ENCODE measurements at places on chromosomes 16 and 17.

DNA sequence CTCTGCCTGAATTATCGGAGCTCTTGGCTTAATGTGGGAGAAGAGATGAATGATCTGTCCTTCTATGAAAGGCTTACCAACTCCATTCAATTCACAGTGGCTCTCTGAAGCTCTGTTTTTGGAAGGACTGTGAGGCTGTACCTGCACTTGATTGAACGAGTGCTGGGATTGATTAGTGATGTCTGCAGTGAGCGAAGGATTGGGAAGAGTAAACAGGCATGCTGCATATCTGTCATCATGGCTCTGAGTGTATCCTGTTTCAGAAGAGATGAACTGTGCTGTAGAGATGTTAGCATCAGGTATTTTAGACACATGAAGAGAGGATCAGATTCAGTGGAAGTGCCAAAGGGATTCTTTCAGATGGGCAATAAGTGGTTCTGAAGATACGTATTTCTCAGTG is 564.0 kb downstream of the MAF start:
- no peak for DNase-seq

GRCh38 chr17:39823407-39824054 is 40.6 kb downstream of the IKZF3 start:
- DNase-seq: no peak

DNA sequence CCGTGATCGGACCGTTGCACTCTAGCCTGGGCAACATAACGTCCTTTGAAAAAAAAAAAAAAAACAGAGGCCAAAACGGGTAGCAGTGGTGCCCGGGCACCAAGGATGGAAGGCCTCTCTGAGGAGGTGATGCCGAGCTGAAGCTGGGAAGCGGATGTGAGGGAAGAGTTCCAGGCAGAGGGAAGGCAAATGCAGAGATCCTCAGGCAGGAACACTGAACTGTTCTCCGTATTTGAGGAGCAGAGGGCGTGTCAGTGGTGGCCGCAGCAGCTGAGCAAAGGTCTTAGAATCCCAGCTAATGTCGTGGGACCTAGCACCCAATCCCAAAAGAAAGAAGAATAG is 656 bp upstream of the KCTD13 start:
- no peak for DNase-seq

- DNase-seq: no peak
Observed at GRCh38 chr16:57926041-57926440, 44.9 kb downstream of the CNGB1 start.

DNA sequence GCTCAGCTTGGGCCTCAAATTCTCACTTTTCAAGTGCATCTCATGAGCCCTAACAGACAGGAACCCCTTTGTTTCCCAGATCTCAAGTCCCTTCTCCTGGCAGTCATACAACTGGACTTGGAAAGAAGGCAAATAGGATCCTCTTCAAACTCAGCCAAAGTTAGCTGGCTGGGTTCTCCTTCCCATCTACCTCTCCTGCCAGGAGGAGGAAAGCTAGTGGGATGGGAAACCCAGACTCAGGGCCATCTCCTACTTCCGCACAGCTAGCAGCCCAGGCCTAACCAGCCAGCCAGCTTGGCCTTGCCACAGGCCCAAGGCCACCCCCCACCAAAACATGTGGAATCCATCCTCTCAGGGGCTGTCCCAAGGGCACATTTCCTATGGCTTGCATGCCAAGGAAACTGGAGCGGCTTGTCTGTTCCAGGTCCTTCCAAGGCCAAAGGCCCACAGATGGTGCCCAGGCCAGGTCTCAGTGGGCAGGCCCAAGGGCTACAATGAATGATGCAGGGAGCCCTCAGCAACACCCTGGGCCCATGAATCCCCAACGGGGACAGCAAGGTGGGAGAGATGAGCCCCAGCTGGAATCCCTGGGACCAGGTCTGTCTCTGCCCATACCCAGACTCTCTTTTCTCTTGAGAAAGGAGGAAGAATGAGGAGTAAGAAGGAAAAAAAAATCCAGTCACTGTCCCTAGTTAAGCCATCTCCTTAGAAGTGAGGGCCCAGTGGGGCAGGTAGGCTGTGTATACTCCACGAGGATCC is 1.7 kb downstream of the SMARCD2 start:
- no peak for DNase-seq

DNA sequence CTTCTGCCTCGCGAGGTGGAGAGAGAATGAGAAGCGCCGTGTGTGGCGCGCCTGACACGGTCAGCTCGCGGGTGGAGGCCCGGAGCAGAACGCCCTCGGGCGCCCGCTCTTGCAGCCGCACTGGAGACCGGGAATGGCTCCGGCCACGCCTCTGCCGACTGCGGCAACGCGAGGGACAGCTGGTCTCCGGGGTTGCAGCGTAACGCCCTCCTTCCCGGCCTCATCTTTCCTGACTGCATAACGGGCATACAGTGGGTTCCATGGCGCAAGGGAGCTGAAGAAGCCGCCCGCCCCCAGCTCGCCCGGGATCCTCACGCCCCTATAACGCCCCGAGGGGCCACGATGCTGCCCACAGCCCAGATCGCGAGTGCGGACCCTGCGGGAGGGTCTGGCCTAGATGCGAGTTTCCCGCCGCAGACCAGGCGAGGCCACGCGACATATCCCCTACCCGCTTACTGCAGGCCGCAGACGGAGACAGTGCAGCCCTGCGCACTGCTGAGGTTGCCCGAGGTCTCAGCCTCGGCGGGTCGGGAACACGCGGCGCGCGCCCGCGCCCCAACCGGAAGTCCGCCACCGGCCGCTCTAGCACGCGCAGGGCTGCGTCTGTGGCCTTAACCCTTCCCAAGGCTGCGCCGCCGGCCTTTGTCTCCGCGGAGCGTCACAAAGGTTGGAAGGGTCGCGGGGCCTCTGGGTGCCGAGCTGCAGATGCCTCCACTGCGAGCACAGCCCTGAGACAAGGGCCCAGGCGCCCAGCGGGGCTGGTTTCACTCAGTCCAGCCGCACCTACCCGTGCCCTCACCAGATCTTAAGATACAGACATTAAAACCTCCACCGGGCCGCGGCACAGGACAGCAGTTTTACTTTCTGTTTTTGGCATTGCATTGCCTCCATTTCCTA is 18.8 kb downstream of the BCL7C start:
- peak; percentile 81 for DNase-seq

DNA sequence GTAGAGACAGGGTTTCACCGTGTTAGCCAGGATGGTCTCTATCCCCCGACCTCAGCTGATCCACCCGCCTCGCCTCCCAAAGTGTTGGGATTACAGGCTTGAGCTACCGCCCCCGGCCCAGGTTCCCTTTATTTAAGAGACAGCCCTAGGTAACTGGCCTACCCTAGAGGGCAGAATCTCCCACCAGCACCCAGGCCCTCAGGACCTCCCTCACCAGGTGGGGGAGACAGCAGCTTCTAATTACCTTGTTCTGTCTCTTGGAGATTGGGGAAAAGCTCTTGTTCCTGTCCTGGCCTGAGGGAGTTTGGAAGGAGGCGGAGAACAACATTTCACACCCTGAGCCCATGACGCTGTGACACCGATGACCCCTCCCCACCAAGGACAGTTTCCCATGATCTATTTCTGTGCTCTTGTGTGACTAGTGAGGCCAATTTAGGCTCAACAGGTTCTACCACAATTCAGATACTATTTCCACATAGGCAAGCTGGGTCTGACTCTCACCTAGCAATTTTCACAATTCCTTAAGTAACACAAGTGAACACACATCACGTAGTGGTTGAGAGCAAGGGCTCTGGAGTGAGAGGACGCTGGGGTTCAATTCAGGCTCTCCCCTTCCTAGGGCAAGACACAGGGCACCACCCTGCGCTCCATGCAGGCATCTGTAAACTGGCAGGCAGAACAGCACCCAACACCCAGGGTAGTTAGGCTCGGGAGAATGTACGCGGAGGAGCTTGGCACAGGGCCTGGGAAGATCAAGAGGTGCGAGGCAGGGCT is 20.4 kb downstream of the HDAC5 start:
- no peak for DNase-seq

- no peak for DNase-seq
Observed at GRCh38 chr17:8956465-8956902, 9.0 kb downstream of the PIK3R5 start.

GRCh38 chr16:23724096-23724784 is 11.2 kb upstream of the ERN2 start:
- DNase-seq: no peak

GRCh38 chr17:41507315-41507880 is 2.0 kb upstream of the KRT13 start:
- DNase-seq: no peak

GRCh38 chr17:31687505-31688126 is 171.4 kb downstream of the COPRS start:
- DNase-seq: no peak

DNA sequence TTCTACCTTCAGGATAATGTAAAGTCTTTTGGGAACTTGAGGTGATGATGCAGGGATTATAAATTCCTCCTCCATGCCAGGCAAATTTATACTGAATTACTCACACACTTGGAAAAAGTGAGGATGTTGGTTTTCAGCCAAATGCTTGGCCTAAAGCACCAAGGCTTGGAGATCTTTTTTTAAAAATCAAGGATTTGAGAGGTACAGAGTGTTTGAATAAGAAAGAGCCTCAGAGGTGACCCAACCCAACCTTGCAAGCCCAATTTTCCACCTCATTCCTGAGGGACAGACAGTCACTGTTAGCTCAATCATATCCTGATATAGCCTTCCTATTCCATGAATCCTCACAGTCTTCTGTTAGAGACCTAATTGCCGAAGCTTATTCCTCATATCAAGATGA is 14.0 kb downstream of the GRIN2A start:
- DNase-seq: no peak

DNA sequence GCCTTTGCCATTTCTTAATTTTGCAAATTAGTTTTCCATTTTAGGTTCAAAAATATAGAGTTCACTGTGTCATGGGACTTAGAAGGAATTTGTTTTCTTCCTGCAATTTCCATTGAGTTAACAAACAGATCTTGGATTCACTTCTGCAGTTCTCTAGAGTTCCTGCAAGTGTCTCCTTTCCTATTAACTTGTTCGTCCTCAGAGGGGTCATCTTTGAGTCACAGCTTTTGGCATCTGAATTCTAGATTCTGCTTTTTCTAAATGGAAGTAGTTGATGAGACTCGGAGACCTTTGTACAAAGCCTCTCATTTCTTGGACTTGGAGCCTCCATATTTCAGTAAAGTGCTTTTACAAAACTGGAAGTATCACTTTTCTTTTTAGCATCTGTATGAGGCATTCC is 323.3 kb downstream of the BCAS3 start:
- no peak for DNase-seq

GRCh38 chr17:34619687-34620217 is 40.4 kb downstream of the TMEM132E start:
- no peak for DNase-seq

GRCh38 chr16:28923652-28924398 is 1.2 kb downstream of the RABEP2 start:
- no peak for DNase-seq

- DNase-seq: no peak
Observed at GRCh38 chr17:69540356-69540755, 125.9 kb downstream of the MAP2K6 start.

GRCh38 chr17:17921192-17922069 is 50.8 kb downstream of the TOM1L2 start:
- DNase-seq: no peak

DNA sequence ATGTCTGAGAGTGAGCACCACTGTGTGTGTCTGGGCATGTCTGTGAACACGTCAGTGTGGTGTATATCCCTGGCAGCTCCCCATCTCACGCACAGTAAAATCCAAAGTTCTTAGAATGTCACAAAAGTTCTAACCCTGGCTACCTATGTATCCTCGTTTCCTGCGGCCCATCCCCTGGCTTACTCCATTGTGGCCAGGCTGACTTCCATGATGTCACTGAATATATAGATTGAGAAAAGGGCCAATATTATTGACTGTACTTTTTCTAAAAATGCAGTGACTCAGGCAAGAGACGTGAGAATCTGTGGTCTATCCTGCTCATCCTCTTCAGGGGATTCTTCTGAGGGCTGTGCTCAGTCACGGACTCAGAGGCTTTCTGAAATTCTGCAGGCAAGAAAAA is 963 bp upstream of the METTL22 start:
- no peak for DNase-seq

DNA sequence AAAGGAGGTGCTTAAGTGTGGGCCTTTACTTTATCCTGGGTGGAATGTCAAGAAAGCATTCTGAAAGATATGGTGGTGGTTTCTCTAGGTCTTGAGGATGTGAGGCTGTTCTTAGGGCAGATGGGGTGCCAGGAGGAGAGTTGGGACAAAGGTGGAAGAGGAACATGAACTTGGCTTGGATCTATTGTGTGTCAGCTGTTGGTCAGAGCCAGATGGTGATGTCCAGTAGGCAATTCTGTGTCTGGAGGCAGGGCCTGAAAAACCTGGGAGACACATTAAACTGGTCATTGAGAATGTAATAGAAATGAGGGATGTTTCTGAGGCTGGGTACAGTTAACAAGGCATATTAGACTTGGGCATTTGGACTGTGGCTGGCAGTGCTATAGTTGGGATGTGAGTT is 32.6 kb upstream of the RGS9 start:
- DNase-seq: no peak

GRCh38 chr17:14871921-14872320 is 393.2 kb downstream of the PMP22 start:
- peak; percentile 8 for DNase-seq

DNA sequence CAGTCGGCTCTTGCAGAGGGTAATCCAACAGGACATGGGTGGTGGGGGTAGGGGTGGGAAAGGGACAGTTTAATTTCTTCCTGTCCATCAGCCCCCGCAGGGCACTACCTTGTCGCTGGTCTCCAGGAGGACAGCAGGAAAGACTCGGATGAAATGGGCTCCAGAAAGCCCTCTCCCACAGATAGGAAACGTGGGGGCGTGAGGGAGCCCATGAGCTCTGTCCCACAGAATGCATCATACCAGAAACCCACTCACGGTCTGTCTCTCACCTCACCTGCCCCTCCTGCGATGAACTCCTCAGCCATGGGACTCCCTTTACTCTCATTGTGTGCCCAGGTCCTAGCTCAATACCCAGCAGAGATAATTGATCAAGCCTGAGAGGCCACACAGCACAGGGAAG is 240.1 kb downstream of the GSG1L start:
- DNase-seq: no peak

- no peak for DNase-seq
Observed at GRCh38 chr17:43027091-43028032, 2.3 kb downstream of the RND2 start.
